ENCODE measurements at places on chromosomes 11 and 22.

- DNase-seq, result no peak
Observed at GRCh38 chr11:16861862-16862261, 123.4 kb downstream of the C11orf58 start.

GRCh38 chr22:42803389-42803788, 53.7 kb downstream of the ARFGAP3 start:
- no peak for DNase-seq

DNA sequence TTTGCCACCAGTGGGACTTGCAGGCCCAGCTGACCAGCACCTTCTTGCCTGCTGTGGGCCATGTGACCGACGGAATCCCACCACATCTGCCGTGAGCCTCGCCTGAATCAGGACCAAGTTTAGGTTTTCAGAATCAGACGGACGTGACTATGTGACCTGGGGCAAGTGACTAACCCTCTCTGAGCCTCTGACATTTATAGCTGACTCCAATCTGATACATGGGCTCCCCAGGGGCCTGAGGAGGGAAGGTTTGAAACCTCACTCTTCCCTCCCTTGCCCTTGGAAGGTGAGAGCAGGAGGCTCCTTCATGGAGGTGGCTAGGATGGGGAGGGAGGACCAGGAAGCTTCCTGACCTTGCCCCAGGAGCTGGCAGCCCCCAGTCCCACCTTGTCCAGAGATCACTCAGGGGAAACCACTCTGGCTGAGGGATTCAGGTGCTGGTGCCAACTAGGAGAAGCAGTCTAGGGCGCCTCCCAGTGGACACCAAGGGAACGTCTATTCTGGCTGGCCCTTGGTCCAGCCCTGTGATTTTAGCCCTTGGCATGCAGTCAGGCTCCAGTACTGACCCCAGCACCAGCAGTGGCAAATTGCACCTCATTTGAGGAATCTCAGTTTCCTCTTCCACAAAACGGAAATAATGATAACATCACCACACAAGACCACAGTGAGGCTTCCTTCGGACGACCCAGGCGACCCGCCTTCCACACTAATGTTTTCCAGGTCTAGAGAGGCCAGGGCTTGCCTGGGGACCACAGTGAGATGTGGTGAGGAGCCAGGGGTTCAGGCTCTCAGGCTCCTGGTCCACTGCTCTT, 47.2 kb upstream of the SYT7 start:
- DNase-seq, result peak; percentile 23

- DNase-seq, result no peak
Observed at GRCh38 chr11:114060392-114061047, 1.0 kb downstream of the ZBTB16 start.

- DNase-seq, result no peak
Observed at GRCh38 chr22:34800260-34800980, 265.5 kb upstream of the ISX start.

DNA sequence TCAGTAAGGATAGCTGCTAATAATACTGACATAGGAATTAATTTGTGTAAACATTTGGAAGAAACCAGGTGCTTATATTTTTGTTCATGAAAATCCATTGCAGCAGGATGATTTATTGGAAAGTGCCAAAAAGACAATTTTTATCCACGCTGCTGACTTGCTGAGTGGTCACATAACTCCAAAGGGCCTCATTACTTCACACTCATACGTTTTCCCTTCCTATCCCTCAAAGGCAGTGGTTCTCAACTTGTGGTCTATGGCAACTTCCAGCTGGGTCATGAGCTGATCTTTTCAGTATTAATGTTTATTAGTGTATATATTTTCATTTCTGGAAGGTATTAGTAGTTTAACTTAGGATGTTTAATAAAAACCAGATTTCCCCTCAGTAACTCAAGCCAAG, 178.1 kb downstream of the UVRAG start:
- no peak for DNase-seq

DNA sequence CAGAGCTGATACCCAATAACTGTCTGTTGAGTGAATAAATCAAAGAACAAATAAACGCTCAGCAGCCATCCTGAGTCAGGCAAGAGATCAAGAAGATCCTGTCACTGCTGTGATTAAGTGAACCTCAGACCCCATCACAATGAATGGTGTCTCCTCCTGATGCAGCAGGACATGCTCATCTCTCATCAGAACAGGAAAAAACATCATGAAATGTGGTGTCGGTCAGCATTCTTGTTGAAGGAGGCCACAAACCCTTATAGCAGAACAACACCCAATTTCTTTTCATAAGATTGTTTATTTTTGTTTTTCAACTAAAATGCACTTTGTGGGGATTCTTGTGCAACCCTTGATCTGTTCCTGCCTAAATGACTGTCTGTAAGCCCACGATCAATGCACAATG, 60.3 kb downstream of the SYTL2 start:
- no peak for DNase-seq

- DNase-seq, result no peak
Observed at GRCh38 chr11:97557399-97557798, 1167.6 kb downstream of the JRKL start.

GRCh38 chr11:109166441-109166840, 255.5 kb upstream of the C11orf87 start:
- no peak for DNase-seq

- no peak for DNase-seq
Observed at GRCh38 chr11:15816260-15816871, 540.0 kb downstream of the SOX6 start.

DNA sequence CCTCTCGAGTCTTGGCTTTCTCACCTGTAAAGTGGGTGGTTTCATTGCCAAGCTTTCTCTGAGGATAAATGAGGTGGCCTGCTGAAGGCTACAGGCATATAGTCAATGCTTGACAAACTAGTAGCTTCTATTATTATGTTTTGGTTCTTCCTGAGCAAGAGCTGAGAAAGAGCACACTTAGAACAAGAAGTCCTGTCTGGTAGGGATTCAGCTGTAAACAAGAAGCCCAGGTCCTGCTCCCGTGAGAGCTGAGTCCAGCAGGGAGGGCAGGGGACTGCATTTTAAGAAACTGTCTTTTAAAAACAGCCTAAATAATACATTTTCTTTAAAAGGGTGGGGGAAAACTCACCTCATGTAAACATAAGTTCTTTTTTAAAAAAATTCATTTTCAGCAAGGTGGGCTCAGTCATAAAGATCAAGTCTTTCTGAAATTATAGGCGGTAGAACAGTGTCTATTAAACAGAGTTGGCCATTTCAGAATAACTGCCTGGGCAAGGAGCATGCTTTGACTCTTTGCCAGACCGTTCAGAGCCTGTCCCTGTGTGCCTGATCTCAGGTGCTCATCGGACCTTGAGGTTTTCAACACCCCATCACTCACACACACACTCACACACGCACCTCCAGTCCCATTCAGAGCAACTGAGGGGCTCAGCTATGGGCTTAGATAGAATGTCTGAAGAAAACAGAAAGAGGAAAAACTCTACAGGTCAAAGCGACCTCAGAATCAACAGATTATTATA, 29.2 kb upstream of the MYO18B start:
- DNase-seq, result no peak

GRCh38 chr22:25853501-25854284, 111.7 kb downstream of the MYO18B start:
- no peak for DNase-seq

DNA sequence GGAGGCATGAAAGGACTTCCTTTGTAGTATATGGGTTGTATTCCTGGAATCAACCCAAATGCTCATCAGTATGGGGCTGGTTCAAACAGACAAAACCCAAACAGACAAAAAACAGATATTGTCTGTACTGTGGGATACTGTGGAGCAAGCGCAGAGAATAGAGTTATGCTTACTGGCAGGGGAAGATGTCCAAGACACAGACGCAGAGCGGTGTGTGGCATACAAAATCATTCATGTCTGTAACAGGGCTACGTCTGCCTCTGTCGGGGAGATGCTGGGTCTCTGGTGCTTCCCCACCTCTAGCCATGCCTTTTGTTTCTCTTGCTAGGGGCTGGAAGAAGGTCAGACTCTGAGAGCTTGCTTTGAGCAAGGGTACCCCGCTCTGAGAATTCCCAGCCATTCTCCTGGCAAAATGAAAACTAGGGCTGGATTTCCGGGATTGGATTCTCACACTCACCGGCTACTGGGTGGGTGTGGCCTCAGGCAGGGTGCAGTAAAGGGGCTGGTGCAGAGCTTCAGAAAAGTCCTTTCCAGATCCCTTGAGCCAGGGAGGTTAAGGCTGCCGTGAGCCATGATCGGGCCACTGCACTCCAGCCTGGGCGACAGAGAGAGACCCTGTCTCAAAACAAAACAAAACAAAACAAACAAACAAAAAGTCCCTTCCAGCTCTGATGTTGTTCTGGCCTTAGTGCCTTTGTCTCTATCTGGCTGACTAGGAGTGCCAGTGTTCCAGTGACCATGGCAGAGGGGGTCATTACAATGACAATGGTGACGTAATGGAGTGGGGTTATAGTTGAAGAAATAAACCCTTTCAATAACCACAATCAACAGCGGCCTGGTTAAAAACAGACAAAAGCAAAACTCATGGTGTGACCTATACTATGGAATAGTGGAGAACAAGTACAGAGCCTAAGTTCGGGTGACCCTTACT, 2.9 kb upstream of the ABCC8 start:
- no peak for DNase-seq

DNA sequence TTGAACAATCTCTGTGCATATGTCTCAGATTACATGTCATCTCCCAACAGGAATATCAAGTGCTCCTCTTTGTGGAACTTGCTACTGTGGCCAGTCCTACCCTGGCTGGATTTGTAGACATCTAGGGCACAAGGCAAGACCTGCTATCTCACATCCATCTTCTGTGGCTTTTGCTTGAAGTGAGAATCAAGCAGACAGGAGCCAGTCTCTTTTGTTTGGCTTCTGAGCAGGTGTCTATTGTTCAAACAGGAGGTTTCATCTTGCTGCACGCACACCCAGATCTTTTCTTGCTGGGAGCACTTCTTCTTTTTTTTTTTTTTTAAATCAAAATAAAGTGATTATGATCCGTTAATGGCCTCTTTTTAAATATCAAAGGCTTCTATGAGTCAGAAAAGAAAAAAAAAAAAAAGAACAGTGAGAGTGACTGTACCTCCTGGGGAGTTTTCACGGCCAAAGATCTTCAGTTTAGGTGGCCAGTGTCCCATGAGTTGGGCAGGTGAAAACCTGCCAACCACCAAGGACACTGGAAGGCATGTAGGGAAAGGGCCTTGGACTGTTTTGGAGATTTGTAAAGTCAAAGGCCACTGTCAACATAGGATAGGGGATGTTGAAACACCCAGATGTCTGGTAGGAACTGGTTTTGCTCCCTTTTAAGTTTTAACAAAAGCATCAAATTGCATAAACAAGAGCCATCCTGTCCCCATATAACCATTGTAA, 78.1 kb downstream of the CD44 start:
- DNase-seq, result no peak

GRCh38 chr11:79159657-79160450, 281.0 kb downstream of the TENM4 start:
- DNase-seq, result no peak

- no peak for DNase-seq
Observed at GRCh38 chr11:102630598-102631448, 5.7 kb upstream of the MMP20 start.

DNA sequence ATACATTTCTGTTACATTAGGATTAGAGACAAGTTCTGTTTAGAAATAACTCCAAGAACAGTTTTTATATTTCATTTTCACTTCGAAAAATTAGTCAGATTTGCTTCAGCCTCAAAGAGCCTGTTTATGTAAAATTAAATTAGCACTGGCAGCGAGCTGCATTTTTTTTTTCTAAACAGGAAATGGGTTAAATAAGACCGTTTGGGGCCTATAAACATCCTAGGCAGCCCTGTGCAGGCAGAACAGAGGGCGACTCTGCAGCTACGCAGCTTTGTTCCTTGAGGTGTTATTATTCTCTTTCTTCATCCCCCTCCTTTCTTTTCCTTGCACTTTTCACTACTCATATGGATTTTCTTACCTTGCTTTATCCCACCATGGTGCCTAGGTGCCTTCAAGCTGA, 48.7 kb downstream of the CWC15 start:
- DNase-seq, result no peak

DNA sequence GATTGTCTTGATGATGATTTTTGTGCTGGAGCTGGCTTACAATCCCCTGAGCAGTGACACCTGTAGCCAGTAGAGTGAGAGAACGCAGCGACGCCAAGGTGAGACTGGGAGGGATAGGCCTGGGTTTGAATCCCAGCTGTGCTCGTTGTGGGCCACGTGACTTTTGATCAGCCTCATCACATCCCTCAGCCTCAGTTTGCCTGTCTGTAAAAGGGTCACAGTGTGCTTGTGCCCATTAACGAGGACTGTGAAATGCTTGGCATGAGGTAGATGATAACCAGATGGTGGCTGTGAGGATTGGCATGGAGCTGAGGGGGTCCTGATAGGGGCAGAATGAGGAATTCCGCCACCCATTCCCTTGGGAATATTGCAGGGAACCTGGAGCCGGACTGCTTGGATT, 9.6 kb downstream of the KIAA1671 start:
- no peak for DNase-seq

GRCh38 chr22:27792452-27793161, 8.9 kb downstream of the MN1 start:
- no peak for DNase-seq

DNA sequence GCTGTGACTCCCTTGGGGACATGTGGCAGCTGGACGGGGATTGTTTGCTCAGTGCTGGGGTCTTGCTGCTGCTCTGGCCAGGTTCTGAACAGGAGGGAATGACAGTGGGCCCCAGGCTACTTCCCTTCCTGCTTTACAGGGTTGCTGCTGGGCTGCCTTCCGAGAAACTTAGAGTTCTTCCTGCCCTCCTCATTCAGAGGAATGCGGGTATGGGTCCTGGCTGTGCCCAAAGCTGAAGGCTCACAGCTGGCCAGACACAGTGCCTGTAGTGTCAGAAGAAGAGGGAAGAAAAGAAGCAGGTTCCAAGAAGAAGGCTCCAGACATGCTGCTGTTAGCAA, 108.3 kb upstream of the PARVA start:
- no peak for DNase-seq

DNA sequence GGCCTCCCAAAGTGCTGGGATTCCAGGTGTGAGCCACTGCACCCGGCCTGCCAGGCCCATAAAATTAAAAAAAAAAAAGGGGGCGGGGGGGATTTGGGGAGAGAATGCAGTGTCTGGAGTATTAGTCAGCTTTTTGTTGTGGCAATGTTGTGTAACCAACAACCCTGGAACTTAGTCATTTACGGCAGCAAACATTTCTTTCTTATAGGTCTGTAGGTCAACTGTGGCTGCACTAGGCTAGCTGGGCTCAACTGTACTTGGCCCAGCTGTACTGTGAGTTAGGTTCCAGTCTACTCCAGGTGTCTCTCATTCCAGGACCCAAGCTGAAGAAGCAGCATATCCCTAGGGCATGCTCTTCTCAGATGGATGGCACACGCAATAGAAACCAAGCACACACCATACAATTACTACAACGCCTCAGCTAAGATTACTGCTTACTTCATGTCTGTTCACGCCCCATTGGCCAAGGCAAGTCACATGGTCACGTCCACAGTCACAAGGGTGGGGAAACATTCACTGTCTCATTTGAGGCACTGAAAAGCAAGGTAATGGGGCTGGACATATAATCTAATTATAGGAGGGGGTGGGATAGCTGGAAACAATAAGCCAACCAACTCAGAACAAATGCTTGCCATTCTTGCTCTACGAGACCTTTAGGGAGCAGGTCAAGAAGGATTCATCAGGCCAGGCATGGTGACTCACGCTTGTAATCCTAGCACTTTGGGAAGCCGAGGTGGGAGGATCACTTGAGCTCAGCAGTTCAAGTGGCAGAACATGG, 10.4 kb upstream of the SPINDOC start:
- DNase-seq, result no peak

GRCh38 chr22:20118300-20119020, 1.4 kb upstream of the TRMT2A start:
- DNase-seq, result no peak

- DNase-seq, result no peak
Observed at GRCh38 chr11:66369073-66369894, 2.3 kb downstream of the SLC29A2 start.
